ENCODE measurements at places on chromosomes 11 and 22. TPM values are rescaled to one million over a fixed set of nuclear protein-coding genes. Genes with fewer than 3 reads are reported as not detected.

JRKL gene
- total RNA-seq = 10.2 TPM

RAB36 gene
- total RNA-seq = 0.26 TPM

GRCh38 chr11:36023922-36024321 is 80.1 kb downstream of the LDLRAD3 start:
- peak; percentile 45 for DNase-seq

APOL3 gene
- total RNA-seq = not detected

TESMIN gene
- total RNA-seq = 1.4 TPM

GRCh38 chr22:22770881-22771280 is 116.7 kb upstream of the IGLL5 start:
- no peak for DNase-seq

DNA sequence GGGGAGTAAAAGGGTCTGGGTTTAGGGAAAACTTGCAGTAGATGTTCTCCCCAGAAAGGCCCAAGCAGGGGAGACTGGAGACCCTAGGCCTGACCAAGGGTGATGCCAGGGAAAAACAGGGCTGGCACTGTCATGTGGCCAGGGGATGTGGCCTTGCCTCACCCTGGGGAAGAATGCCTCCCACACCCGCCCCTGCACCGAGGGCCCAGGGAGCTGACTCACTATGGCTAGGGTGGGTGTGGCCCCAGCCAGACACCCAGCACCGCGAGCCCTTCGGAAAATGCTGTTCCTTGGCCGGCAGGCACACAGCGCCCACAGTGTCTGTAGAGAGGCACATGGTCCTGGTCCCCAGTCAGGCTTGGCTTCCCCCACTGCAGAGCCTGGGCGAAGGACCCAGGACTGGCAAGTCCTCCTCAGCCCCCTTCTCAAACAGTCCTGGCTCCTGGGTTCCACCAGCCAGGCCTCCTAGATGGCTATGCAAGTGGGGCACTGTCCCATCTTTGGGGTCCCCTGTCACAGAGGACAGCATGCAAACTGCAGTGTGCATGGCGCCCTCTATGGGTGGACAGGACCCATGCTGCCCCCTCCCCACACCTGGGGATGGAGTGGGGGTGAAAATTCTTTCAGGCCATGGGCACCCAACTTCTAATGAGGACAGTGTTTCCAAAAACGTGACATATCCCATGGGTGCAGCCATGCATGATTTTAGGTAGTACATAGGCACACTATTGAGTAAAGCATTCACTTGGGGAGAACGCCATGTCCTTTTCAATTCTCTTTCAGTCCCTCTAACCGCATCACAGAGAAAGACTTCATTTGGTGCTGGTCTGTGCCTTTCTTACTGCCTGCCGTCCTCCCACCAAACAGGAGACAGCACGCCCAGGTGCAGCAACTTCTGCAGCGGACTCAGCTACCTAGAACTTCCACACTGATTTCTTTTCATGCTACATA is 15.2 kb downstream of the TMPRSS5 start:
- peak; percentile 76 for DNase-seq

SF3A1 gene
- total RNA-seq = 20.1 TPM

DNA sequence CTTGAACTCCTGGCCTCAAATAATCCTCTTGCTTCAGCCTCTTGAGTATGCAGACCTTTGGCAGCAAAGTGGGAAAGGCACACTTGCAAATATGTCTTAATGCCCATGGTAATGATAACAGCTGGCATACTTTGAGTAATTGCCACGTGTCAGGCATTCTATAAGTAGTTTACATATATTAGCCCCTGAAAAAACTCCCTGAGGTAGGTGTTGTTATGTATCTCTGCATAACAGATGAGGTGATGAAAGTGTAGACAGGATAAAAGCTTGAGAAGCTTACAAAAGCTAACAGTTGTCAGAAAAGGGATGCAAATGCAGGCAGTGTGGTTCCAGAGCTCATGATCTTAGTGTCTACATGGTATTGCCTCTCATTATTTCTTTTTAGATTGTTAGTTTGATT is 291.1 kb upstream of the C11orf87 start:
- no peak for DNase-seq

DNA sequence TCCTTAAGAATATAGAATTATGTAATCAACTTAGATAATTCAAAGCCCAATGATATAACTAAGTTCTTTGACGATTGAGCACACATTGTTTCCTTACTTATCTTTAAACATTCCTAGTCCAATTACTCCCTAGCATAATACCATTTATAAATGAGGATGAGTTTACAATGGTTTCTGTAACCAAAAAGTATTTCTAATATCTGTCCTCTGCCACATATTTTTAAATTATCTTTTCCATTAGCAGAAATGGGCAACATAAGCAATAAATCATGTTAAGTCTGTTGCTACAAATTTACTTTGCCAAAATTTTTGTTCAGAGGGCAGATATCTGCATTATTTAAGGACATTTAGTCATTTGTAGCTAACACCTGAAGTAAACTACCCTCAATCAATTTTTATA is 6.7 kb downstream of the CREBZF start:
- DNase-seq = no peak
